LoVo (cell line): ENCODE measurements at places on chromosomes 16 and 17.

- DNase-seq = no peak
These were observed 20.0 kb downstream of the SBK1 start for GRCh38 chr16:28312327-28312726.

DNA sequence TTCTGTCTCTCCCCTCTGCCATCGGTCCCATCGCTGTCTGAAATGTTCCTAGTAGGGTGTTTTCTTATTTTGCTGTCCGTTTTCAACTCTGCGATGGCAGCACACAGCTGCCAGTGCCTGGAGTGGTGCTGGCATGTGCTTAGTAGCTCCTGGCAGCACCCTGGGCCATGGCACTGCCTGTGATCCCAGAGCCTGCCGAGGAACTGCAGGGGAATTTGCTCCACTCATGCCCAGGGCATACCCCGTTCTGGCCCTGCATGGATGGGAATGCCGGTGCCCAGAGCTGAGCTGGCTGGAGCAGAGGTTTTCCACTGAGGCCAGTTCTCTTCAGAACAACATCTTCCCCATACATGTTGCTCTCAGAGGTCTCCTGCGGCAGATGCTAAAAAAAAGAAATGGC is 43.1 kb downstream of the GPT2 start:
- no peak for DNase-seq

DNA sequence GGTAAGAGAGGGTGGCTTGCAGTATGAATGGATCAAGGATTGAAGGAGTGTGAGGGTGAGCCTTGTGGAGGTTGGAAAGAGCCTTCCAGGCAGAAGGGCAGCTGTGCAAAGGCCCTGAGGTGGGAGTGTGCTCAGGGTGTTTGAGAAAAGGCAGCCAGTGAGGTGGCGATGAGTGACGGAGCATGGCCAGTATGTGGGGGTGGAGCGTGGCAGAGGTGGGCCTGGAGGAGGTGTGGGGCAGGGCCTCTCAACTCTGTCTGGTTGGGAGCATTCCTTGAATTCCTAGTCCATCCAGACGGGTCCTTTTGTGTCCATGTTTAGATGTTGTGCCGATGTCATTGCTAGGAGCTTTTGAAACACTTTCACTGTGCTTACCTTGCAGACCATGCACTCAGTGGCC is 51.3 kb downstream of the EPN2 start:
- DNase-seq = no peak

- no peak for DNase-seq
These were observed 18.0 kb downstream of the CSNK1D start for GRCh38 chr17:82255402-82255972.

DNA sequence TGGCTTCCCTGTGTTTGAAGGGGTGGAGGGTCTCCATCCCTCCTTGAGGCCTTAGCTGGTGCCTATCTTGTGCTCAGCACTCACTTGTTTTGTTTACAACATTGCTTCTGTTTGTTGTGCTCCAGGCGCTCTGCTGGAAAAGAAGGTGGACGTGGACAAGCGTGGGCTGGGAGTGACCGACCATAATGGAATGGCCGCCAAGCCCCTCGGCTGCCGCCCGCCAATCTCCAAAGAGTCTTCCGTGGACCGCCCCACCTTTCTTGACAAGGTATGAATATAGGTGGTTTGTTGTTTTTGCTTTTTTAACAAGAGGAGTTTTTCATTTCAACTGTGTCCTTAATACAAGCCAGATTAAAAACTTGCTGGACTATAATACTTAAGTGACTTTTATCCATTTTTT is 53.5 kb downstream of the TMC6 start:
- DNase-seq = no peak
